ENCODE measurements at places on chromosomes 13 and 19.
A peak's percentile ranks its signal among the peaks of the same experiment; 100 is the strongest.

DNA sequence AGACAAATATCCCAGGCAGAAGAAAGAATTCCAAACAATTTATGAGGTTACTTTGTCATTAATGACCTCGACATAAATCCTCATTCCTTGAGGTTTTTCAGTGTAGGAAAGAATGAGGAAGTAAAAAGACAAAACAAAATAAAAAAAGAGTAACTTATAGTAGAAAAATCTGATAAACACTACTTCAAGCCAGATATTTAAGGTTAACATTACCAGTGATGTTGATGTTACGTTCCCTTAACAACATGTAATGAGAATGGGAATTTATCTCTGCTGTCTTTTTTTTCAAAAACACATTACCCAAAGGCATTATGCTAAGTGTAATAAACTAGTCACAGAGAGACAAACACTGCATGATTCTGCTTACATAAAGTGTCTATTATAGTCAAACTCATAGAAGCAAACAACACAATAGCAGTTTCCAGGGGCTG is 935.1 kb downstream of the SLITRK1 start:
- no peak for DNase-seq

GRCh38 chr13:69866555-69866954 is 241.1 kb upstream of the ATXN8OS start:
- DNase-seq, result no peak

DNA sequence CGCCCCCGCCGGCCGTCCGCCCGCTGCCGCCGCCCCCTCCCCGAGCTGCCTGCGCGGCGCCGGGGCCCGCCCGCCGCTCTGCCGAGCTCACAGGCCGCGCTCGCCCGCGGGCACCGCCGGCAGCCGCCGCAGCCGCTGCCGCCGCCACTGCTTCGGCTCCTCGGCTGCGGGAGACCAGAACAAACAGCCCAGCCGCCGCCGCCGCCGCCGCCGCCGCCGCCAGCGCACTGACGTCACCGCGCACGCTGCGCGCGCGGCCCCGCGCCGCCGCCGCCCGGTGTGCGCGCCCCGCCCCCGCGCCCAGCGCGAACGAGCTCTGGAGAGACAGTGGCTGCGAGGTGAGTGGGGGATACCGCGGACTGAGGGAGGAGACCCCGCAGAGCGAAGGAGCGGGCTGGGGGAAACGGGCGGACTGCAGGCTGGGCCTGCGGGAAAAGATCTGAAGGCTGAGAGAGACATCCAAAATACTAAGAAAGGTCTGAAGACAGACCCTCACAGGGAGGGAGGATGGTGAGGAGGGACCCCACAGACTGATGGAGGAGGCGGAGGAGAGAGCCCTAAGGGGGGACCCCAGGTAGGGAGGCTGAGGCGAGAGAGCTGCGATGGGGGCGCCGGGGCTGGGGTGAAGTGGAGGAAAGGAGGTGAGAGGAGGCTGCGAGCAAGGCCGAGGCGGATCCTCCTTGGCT is at the start of gene BRD4:
Gene BRD4 (minus strand): TSS at position 229 of the 686 bp plus-strand sequence. CDS start 59,440 bp downstream, outside the sequence.
- peak; percentile 83 for DNase-seq

- no peak for DNase-seq
Observed at GRCh38 chr13:112198396-112199010, 131.6 kb downstream of the SOX1 start.

DNA sequence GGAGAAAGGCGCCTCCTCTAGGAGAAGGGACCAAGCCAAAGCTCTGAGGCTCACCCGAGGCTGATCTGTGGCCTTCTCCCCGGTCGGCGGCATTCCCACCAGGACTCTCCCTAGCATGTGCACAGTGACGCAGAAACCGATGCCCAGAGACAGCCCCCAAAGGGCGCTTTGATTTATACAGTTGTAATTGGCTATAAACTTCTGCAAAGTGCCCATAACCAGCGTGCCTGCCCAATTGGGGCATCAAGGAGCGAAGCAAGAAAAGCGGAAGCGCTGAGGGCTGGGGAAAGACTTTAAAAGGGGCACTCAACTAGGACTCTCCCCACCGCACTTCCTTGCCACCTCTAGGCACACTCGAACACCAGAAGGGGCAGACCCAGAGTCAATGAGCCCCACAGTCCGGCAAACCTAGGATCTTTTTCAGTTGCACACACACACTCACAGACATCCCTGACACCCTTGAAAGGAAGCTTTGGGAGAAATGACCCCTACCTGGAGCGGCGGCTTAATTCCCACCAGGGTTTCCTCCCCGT is 1.8 kb downstream of the CDX2 start:
- DNase-seq, result no peak

GRCh38 chr13:46179969-46180763 is 1.8 kb downstream of the LCP1 start:
- no peak for DNase-seq

GRCh38 chr13:30873499-30873898 is 32.6 kb upstream of the MEDAG start:
- no peak for DNase-seq

GRCh38 chr19:3360421-3361383 is 5.7 kb upstream of the NFIC start:
- peak; percentile 62 for DNase-seq

GRCh38 chr19:6378041-6378440 is 2.3 kb upstream of the PSPN start:
- no peak for DNase-seq

DNA sequence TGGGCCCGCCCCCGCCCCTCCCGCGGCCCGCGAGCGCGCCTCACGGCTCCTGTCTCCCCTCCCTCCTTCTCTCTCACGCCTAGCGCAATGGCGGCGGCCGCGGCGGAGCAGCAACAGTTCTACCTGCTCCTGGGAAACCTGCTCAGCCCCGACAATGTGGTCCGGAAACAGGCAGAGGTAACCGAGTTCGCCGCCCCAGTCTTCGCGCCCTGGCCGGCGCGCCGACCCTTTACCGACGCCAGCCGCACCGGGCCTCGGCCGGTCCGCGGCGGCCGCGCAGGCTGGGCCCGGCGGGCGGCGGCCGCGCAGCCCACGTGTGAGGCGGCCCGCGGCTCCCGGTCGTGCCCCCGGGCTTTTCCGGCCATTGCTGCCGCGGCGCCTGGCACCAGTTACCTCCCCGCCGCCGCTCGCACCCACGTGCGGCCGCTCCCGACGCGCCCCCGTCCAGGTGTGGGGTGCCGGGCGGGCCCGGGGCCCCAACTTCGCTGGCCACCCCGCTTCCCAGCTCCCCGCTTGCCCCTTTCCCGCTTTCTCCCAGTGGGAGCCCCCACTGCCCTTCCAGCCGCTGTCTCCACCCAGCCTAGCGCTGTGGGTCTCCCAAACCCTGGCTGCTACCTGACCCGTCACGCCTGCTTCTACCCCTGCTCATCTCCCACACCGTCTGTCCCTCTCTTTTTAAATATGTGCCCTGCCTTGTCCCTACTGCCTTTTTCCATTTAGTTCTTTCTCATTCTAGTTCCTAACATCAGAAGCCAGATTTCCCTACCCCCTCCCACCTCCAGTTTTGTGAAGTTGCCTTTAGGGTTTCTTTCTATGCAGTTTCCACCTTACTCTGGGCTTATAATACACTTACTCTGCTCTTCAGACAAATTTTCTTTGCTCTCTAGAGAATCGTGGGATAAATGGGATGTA is 23.4 kb downstream of the IPO5 start:
- DNase-seq, result no peak

DNA sequence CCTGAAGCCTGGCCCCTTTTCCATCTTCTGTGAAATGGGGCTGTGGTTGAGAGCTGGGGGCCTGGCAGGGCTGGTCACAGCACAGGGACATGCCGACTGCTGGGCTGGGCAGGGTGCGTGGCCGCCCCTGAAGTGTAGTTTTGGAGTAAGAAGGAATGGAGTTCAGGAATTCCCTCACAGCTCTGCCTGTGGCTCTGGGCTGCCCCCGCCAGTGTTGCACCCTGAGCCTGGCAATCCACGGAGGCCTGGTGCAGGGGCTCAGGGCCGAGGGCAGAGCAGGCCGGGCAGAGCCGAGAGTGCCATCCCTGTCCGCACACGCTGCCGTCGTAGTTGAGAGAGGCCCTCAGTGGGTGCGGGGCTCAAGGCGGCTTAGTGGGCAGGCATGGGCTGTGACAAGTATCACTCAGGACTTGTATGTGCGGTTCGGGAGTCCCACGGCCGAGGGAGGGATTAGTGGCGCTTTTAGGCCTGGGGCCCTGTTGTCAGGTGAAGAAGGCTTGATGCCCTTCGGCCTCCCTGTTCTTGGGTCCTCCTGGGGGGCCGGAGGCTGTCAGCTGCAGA is 9.7 kb downstream of the SPPL2B start:
- DNase-seq, result no peak

- DNase-seq, result no peak
Observed at GRCh38 chr19:10237702-10238101, 6.6 kb upstream of the S1PR2 start.

DNA sequence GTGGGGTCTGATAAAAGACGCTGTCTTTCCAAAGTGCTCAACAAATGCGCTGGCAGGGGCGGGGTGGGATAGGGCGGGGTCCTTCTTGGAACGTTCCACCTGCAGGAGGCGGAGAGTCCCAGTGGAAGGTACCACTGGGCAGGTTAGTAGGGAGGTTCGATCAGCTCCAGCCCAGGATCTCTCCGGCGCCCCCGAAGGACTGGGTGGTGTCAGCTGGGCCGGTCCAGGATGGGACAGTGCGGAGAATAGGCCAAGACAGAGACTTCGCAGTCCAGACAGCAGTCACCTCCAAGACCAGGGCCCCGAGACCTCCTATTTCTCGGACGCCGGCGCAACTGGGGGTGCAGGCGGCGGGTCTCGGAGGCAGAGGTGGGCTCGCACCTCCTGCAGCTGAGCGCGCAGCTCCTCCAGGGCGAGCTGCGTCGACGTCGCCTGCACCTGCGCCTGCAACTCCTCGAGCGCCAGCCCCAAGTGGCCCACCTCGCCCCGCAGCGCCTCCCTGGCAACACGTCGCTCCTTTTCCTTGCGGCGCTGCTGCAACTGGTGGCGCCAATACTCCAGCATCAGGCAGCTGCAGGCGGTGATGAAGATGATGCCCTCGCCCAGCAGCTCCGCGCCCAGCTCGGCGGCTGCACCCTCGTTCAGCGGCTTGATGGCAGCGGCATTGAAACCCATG is 21.6 kb downstream of the VASP start:
- DNase-seq, result no peak

DNA sequence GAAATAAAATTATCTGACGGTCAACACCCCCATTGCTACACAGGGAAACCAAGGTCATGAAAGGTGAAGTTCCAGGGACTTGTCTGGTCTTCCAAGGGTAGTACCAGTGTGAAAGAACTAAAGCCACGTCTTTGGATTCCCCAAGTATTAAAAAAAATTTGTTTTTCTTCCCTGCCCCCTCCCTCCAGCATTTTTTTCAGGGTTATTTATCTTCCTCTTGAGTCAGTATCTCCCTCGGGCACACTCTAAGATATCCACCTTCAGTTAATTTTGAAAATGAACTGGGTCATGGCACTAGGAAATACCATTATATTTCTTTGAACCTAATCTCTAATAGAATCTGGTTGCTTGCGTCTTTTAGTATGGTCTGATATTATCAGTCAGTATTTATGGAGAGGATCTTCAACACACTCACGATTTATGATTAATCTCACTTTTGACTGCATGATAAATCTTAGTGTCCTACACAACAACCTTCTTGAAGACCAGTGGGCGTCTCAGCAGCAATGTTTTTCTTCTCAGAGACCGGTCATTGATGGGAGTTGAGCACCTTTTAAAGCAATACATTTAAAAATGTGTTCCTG is 9.1 kb downstream of the ATP8A2 start:
- DNase-seq, result no peak
